ENCODE measurements at places on chromosomes 13 and 19.

- peaks cover 24% of the 10 kb centered on the region for H3K4me1 ChIP-seq
- H3K27ac ChIP-seq = no peak overlapping the region
- H3K4me3 ChIP-seq = no peak overlapping the region
- 0 out of 2 replicates have a peak, but pooled peaks cover 2% of the 10 kb centered on the region for H3K36me3 ChIP-seq
- H3K27me3 ChIP-seq = no peaks in the 10 kb centered on the region
These were observed 161.4 kb downstream of the STK24 start for GRCh38 chr13:98415326-98416070.

GRCh38 chr19:43433689-43434088, 19.0 kb downstream of the TEX101 start:
- no peaks in the 10 kb centered on the region for H3K36me3 ChIP-seq
- H3K4me1 ChIP-seq = no peaks in the 10 kb centered on the region
- no peak for DNase-seq
- no peak overlapping the region for H3K27ac ChIP-seq
- no peaks in the 10 kb centered on the region for H3K27me3 ChIP-seq
- H3K4me3 ChIP-seq = no peak overlapping the region

DNA sequence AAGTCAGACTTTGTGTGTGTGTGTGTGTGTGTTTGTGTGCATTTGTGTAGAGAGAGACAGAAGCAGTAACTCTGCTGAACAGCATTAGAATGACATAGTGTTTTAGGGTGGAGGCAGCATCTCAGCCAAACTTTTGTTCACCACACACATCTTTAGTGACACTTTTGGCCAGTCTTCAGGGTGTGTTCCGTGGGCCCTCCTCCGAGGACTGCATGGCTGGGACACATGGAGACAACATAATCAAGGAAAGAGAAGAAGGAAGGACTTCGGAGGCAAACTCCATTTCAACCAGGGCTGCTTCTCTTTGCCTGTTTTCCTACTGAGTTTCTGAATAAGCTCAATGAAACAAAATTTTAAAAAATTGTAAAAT, 205.1 kb downstream of the LHFPL6 start:
- no peaks in the 10 kb centered on the region for H3K36me3 ChIP-seq
- no peak overlapping the region for H3K27ac ChIP-seq
- DNase-seq = no peak

- no peaks in the 10 kb centered on the region for H3K4me1 ChIP-seq
- H3K27me3 ChIP-seq = no peaks in the 10 kb centered on the region
- no peak overlapping the region for H3K27ac ChIP-seq
- DNase-seq = no peak
- H3K36me3 ChIP-seq = no peaks in the 10 kb centered on the region
These were observed 209.0 kb upstream of the GPC6 start for GRCh38 chr13:93017493-93018112.
